ENCODE measurements at places on chromosomes 6 and 20. TPM values are rescaled to one million over a fixed set of nuclear protein-coding genes. Genes with fewer than 3 reads are reported as not detected.
A peak's percentile ranks its signal among the peaks of the same experiment; 100 is the strongest.

DNA sequence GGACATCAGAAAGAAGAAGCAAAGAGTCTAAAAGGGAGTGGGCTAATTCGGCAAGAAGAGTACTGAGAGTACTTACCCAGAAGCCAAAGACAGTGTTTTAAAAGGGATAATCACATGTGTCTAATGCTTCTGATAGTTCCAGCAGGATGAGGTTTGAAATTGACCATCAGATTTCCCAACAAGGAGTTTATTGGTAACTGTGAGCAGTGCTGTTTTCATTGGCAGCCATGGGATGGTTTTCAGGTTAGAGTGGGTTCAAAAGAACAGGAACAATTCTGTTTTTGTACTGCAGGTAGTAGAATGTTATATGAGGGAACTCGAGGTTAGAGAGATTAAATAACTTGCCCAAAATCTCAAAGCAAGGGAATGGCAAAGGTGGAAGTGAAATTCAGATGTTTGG is 8.5 kb downstream of the RNF217 start:
- no peak for DNase-seq

- DNase-seq = no peak
These were observed 297.1 kb downstream of the DHX35 start for GRCh38 chr20:39259010-39259803.

Gene FGD2
- total RNA-seq = 6.9 TPM

- DNase-seq = no peak
These were observed 108.6 kb upstream of the MRPS10 start for GRCh38 chr6:42326248-42326647.

DNA sequence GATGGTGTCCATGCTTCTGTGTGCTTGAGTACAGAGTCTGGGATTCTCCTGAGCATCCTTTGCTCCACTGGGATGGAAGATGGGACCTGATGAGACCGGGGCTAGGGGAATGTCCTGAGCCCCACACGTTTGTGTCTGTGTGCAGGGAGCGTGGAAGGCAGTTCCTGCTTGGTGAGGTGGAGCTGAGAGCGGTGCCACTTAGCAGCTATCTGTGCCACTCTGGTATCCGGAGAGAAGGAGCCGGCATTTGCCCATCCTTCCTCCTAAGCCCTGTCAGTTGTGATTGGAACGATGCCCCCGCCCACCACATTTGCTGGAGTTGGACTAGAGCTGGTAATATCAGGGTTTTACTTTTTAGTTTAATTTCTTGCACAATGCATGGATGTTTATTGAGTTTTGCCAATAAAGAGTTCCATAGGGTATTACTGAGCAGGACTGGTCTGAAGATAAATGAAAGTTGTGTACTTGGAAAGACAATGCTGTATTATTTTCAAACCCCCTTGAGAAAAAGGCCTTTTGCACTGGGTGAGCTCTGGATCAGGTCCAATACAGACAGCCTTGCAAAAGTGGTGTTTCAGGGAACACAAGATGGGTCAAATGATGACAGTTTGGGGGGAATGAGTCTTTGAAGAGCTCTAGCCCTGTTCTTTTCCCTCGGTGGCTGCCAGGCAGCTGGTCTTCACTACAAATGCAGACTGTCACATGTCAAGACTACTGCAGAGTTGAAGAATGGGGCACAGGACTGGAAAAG is 130.8 kb downstream of the SYCP2 start:
- no peak for DNase-seq

- no peak for DNase-seq
These were observed 11.2 kb downstream of the HLA-DQB1 start for GRCh38 chr6:32655203-32655710.

Gene LTA
- not detected for total RNA-seq

Gene PREX1
- total RNA-seq = 14.1 TPM

Gene PDYN
- not detected for total RNA-seq

DNA sequence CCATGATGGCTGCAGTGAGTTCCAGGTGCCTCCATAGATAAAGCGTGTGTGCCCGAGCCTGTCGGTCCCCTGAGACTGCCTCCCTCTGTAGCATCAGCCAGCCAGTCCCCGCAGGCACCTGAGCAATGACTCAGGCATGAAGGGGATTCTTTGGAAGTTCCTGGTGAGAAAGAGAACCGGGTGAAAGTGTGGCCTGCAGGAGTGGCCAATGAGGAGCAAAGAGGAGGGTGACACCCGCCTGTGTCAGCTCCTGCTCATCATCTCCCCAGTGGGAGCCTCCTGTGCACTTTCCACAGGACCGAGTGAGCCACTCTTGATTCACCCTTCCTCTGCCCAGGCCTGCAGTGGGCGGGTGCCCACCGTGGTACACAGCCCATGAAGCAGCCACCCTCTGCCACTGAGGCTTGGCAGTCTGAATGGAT is 71.2 kb upstream of the PTPN1 start:
- DNase-seq = no peak

Gene OOEP
- 0.41 TPM for total RNA-seq

GRCh38 chr20:23528867-23529431 is 38.0 kb downstream of the CST8 start:
- no peak for DNase-seq

Gene KIAA0408
- 25.0 TPM for total RNA-seq

GRCh38 chr6:74366634-74367033 is 670.6 kb downstream of the CD109 start:
- DNase-seq = no peak

GRCh38 chr6:90413867-90414266 is 117.2 kb upstream of the BACH2 start:
- DNase-seq = peak; percentile 49

Gene SCAND1
- 60.7 TPM for total RNA-seq

- DNase-seq = no peak
These were observed 70.8 kb downstream of the TNFAIP3 start for GRCh38 chr6:137937834-137938233.

Gene FAM83D
- total RNA-seq = 13.9 TPM

Gene KIF25
- total RNA-seq = 0.41 TPM

Gene RIPOR3
- total RNA-seq = 5.8 TPM

DNA sequence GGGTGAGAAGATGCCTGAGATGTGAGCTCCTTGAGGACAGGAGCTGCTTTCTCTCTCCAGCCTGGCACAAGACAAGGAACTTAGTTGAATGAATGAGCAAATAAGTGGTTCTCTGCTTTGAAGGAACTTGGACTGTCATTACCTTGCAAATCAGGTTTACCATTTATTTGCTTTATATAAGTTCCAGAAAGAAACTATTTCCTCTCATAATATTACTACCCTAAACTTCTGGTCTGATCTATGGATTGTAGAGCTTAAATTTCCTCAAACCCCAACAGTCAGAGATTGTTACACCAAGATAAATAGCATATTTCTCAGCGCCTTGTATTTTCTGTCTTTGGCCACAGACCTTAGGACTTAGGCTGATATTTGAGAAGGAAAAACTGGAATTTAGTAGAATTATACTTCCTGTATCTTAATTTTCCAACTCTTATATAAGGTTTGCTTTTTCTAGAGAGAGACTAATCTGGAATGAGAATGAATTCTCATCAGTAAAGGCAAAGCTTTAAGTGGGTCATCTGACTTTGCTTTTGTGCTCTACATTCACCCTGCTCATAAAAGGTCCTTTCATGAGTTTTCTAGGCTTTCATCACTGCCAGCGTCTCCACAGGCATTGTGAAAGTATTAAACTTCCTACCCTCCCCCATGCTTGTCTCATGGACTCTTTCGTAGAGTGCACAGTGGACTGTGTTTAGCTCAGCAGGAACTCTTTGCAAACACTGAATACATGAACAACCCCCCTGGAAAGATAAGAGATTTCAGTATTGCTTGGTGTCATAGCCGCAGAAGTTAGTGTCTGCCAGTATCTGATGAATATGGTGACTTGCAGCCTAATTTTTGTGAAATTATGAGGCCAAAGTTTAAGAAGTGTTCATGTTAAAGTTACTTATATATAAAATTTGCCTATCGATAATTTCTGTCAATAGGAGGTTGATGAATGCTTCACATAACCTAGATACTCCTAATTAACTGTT is 74.0 kb downstream of the PTPRA start:
- no peak for DNase-seq

DNA sequence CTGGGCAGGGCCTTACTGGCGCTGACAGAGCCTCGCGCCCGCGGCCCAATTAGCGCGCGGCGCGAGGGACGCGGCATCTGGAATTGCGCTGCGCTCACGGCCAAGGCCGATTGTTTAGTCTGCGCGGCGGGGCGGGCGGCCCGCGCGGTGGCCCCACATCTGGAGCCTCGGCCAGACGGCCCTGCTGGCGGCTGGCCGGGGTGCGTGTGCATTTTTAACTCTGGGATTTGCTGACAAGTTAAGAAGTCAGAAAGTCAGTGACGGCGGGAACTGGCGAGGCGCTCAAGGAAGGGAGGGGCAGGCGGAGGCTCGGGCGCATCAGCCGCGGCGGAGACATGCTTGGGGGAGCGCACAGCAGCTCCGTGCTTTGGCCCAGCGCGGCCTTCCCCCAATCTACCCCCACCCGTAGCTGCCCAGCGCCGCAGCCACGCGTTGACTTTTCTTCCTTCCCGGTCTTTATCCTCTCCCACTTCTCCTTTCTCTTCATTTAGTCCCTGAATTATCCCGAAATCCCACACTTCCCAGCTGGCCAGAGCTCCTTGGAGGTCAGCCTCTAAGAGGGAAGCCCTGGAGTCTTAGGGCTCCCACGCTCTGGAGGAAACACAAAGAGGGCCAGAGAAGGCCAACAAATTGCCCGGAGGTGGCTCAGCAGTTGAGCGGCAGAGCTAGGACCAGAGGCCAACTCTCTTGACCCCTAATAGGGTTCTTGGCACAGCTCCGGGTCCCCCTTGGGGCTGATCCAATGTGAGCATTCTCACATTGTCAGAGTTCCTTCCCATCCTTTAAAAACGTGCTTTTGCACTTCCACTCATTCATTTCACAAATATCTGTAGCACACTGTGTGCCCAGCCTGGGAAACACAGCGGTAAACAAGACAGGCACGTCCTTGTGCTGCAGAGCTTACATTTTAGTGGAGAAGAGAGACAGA is 40.8 kb upstream of the FOXP4 start:
- DNase-seq = peak; percentile 84

GRCh38 chr20:22801528-22801927 is 217.2 kb upstream of the FOXA2 start:
- no peak for DNase-seq

GRCh38 chr20:63370618-63371187 is 9.6 kb upstream of the CHRNA4 start:
- DNase-seq = no peak

GRCh38 chr20:19582782-19583181 is 175.3 kb upstream of the RIN2 start:
- no peak for DNase-seq

DNA sequence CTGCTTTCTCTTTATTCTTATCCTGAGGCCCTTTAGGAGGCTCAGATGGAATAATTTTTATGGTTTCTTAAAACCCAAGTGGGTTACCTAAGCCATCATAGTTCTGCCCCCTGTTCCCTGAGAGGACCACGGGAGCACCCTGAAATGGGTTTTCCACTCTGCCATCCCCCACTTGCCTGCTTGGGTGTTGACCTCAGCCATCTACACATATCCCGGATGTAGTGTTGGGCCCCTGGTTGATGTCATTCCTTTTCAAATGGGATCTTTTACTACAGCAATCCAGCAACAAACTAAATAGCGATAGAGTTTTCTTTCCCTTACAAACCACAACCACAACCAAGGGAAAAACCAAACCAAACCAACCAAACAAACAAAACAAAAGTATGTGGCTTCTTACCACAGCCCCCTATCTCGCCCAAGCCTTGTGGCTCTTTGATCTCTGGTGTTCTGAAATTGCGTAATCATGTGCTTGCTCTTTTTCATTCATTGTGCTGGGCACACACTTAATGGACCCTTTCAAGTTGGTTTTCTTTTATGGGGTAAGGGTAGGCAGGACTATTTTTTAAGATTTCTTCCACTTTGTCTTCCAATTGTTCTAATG is 154.9 kb downstream of the ESR1 start:
- DNase-seq = no peak

DNA sequence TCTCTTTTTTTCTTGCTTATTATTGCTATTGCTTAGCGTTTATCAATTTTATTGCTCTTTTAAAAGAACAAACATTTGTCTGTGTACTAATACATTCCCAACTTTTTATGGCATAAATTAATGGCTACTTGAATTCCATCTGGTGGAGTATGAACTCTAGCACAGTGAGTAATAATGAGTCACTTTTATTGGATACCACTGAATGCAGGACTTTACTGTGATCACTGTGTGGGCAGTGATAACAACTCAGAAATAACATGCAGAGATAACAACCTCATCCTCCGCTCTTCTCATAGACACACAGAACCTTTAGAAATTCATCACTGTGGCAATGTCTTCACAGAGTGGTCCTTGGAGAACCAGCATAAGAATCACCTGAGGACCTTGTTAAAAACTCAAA is 174.9 kb upstream of the PRND start:
- no peak for DNase-seq

DNA sequence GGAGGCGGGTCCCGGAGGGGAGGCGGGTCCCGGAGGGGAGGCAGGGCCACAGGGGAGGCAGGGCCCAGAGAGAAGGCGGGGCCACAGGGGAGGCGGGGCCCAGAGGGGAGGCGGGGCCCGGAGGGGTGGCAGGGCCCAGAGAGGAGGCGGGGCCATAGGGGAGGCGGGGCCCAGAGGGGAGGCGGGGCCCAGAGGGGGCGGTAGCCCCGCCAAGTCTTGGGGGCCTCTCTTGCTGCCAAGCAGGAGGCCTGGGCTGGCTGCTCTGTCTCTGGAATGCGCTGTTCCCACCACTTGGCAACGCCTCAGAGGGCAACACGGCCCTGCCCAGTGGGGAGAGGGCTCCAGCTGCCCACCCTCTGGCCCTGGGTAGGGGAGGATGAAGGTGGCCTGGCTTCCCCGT is 80.5 kb downstream of the YTHDF1 start:
- peak; percentile 9 for DNase-seq

Gene KIF3B
- 52.0 TPM for total RNA-seq

GRCh38 chr20:3612795-3613572 is 50.2 kb downstream of the GFRA4 start:
- no peak for DNase-seq

Gene NR2E1
- total RNA-seq = not detected

Gene NKX2-2
- 1.8 TPM for total RNA-seq

GRCh38 chr6:94215552-94215951 is 796.2 kb upstream of the EPHA7 start:
- no peak for DNase-seq

DNA sequence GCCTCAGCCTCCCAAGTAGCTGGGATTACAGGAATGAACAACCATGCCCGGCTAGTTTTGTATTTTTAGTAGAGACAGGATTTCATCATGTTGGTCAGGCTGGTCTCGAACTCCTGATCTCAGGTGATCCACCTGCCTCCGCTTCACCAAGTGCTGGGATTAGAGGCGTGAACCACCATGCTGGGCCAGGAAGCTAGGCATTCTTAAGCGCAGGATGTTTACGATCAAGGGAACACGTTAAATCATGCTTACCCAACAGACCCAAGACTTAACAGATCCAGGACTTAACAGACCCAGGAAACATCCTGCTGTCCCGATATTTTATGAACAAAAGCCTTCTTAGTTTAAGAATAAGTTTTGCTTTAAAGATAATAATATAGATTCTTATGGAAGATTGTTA is 9.1 kb downstream of the PTGIS start:
- no peak for DNase-seq
